ENCODE measurements at places on chromosomes 7 and 10. TPM values are rescaled to one million over a fixed set of nuclear protein-coding genes. Genes with fewer than 3 reads are reported as not detected.
A peak's percentile ranks its signal among the peaks of the same experiment; 100 is the strongest.

Gene ZNF277
- 15.4 TPM for total RNA-seq

Gene HABP2
- 0.37 TPM for total RNA-seq

Gene UBE3C
- 86.0 TPM for total RNA-seq

Gene PAXIP1
- 39.4 TPM for total RNA-seq

Gene STEAP2
- 4.3 TPM for total RNA-seq

DNA sequence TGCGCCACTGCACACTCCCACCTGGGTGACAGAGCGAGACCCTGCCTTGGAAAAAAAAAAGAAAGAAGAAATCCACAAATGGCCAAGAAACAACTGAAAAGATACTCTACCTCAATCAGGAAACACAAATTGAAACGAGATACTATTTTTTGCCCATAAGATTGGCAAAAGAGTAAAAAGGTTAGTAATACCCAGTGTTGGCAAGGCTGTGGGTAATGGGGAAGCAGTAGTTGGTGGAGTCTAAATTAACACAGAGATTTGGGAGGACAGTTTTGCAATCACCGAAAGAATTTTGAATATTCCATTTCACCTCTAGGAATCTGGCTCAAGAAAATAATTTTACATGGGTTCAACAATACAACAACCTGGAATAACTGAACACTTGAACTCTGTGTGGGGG is 19.9 kb downstream of the ABRAXAS2 start:
- no peak for DNase-seq

DNA sequence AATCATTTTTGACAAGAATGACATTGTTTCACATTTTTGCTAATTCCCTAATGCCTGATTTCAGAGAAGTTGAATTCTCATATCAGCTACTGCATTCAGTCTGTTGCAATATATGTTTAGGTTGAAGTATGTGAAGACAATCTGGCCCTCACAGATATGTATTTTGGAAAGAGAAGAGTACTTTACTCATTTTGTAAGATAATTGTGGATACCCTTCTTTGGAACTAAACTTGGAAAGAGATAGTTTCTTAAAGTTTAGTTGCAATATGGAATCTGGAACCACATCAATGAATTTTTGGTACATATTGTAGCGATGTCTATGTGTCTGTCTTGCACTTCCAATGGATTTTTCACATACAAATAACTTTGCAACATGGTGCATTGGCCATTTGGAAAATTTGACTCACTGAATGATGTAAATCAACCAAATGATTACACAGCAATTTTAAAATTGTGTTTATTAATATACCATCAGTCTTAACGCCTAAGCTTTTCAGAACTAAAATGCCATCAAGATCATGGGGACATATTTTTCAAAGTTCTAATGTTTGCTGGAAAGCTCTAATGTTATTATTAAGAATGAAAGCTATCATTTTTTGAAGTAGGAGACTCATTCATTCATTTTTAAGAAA is 39.3 kb upstream of the TMEM26 start:
- no peak for DNase-seq

DNA sequence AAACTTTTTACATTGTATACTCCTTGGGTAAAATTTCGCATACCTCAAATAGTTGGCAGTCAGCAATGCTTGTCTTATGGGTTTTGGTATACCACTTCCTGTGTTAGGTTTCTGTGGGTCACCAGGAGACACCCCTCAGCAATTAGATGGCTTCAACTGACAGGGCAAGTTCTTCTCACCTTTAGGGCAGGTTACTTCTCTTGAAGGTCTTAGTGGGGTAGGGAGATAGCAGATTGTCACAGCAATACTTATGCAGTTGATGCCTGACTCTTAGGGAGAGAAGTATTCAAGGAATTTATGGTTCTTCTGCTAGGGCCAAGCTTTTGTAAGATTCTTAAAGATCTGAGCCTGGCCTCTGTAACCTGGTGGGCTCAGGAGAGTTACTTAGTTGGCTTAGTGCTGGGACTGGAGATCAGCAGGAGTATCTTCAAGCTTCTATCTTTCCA is 42.9 kb downstream of the MKLN1 start:
- DNase-seq, result no peak

- DNase-seq, result no peak
These were observed 164.3 kb downstream of the FGFR2 start for GRCh38 chr10:121433965-121434364.

DNA sequence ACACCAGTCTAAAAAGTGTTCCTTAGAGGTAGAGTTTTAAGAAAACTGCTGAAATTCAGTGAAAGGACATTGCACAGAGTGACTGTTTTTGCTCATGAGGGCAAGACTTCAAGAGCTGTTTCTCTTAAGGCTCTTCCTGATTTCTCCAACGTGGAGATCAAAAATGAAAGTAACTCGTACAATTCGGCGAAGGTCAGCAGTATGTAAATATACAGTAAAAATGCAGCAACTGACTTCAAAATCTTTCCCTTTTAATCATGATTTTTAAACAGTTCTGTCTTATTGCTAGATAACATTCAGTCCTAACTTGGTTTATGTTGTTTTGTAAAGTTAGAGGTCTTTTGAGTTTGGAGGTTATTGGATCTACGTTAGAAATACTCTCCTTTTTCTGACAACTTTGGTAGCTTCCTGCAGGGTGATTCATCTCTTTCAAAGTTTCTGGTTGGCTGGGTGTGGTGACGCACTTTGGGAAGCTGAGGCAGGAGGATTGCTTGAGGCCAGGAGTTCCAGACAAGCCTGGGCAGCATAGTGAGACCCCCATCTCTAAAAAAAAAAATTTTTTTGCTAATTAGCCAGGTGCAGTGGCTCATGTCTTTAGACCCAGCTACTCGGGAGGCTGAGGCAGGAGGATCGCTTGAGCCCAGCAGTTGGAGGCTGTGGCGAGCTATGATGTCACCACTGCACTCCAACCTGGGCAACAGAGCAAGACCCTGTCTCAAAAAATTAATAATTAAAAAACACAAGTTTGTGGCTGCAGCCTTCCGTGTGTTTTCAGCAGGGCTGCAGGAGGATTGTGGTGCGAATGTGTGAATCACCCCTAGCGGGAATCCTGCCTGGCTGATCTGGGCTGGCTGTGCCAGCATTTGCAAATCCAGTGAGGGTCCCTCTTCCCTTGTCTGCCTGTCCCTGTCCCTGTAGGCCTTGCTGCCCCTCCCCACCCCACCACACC is 29.2 kb upstream of the AP5Z1 start:
- DNase-seq, result no peak

DNA sequence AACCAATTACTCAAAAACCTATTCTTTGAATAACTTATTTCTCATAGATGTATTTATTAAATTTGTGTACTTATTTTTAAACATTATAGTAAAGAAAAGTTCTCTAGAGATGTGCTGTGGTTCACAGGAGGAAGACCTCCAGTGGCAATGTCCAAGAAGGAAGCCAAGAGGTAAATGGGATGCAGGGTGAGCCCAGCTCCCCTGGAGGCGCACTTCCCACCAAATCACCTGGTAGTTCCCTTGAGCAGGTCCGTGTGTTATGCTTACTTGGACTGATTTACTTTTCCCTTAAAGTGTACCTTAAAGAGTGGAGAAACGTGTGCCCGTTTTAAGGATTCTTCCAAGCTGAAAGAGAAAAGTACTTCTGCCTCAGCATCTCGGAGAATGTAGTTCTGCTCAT is 55.3 kb downstream of the PAXIP1 start:
- DNase-seq, result no peak

DNA sequence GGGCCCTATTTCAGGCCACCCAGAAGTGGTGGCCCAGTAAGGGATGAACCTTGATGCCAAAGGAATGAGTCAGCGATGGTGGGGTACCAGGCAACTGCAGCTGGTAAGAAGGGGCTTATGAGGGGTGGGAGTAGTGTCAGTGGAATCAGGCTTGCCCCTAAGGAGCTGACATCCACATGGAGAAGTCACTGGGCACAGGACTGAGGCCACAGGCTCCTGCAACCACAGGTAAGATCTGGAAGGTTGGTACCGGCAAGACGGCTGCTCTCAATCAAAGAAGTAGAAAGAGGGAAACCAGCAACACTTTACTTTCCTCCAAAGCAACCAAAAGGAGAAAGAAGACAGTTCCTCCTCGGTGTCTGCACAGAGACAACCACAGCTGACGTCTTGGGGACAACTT is 2.5 kb downstream of the GCK start:
- peak; percentile 1 for DNase-seq

GRCh38 chr7:113636727-113637421 is 281.9 kb downstream of the PPP1R3A start:
- DNase-seq, result no peak

- no peak for DNase-seq
These were observed 2.0 kb downstream of the SRI start for GRCh38 chr7:88217675-88218428.

GRCh38 chr7:28785041-28785995 is 172.8 kb downstream of the TRIL start:
- no peak for DNase-seq

- DNase-seq, result peak; percentile 38
These were observed 126.2 kb downstream of the PRPF18 start for GRCh38 chr10:13712837-13713581.

DNA sequence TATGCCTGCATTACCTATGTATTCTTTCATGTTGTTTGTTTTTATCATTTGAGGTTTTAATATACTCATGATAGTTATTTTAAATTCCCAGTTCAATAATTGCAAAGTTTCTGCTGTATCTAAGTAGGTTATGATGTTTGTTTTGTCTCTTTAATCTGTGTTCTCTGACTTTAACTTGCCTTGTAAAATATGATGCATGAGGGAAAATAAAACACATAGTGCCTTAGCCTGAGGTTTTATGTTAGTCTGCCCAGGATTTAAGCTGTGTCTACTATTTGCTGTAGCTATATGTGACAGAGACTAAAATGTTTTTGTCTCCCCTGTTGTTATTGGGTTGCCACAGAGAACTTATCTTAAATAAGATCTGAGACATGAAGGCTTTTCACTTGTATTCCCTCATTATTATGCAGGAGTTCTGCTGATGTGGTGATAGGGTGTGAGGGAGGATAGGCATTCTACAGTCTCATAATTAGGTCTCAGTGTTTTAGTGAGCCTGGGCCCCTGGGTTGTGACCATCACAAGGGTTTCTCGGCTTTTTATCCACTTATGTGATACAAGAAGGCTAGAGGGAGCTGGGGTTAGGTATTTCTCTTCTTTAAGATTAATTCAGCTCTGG is 582.5 kb downstream of the CNTNAP2 start:
- no peak for DNase-seq

- peak; percentile 46 for DNase-seq
These were observed 30.4 kb downstream of the PFKFB3 start for GRCh38 chr10:6232846-6233724.

DNA sequence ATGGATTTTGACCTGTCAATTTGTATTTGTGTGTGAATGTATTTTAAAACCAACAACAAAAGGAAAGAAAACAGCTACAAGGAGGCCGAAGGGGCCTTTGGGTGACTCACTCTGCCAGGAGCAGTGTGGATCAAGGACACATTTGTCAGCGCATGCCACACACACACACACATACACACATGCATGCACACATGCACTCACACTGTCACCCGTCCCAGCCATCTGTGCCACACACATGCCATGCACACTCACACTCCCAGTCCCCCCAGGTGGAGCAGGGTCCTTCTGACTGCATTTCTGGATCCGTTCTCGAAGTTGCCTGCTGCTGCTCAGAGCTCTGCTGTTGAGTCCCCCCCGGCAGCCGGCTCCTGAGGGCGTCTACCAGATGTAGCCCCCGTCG is 26.0 kb downstream of the SPOCK2 start:
- no peak for DNase-seq

DNA sequence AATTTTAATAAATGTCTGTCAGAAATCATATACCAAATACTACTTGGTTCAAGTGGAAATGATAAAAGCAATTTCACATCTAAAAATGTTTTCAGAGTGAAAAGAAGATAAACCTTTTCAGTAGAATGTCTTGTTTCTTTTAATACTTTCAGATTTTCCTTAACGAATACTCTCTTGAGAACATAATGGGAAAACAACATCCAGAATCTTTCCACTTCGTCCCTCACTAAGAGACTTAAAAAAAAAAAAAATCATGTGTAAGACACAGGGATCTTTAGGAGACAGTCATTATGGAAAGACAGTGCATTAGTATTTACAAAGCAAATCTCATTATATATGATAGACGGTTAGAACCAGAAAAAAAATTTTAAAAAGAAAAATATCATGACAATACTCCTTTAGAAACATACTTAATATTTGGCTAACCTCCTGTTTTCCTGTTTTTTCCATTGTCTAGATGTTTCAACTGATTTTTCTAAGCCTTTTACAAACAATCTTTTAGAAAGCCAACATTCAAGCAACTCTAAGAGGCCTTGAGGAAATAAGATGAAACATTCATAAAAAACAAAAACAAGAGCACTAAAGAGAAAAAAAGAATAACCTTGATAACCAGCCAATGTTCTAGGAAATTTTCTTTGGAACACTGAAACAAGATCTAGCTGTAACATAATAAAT is 339.9 kb upstream of the LRRN3 start:
- no peak for DNase-seq

DNA sequence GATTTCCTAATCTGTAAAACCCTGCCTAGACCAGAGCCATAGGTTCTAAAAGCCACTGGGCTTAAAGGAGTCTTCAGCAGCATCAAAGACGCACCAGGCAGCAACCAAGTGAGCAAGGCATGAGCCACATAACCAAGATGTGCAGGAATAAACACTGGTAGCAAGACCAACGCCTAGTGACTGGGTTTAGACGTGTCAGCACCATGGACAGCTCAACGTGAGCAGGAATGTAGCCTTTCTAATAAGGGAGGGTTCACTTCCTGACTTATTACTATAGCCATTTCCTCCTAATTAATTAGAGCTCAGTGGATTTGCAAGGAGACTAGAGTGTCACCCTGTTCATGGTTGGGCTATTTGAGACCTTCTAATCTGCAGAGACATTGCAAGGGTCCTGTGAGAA is 223.7 kb downstream of the LHFPL3 start:
- DNase-seq, result peak; percentile 72

DNA sequence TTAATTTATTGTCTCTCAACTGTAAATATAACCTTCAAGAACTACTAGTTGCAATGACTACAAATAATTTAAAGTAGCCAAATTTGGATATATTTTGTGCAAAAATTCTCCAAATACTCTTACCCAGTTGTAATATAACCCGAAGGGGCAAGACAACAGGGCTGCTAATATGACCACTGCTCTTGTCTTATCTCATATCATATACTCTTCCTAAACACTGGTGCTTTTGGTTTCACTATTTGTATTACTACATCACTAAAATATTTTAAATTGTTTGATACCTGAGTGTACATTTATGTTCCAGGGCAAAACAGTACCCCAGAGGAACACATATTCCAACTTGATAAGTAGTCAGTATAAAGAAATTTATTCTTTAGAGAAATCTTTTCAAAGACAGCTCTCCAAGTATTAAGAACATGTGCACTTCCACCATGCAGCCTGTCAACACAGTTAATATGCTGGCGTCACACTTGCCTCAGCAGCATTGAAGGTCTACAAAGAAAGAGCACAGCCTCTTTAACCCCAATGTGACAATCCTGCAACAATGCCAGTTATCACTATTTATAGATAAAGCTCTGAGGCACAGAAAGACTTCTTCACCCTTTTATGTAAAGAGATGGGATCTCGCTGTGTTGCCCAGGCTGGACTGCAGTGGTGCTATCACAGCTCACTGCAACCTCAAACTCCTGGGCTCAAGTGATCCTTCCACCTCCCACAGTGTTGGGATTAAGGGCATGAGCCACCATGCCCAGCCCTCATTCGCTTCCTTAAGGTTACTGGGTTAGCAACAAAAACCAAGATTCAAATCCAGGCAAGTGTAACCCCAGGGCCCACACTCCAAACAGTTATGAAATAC is 37.8 kb downstream of the RHEB start:
- no peak for DNase-seq
